Iris pigment epithelial cell (primary cell): ENCODE measurements at places on chromosomes 1 and 21.

DNA sequence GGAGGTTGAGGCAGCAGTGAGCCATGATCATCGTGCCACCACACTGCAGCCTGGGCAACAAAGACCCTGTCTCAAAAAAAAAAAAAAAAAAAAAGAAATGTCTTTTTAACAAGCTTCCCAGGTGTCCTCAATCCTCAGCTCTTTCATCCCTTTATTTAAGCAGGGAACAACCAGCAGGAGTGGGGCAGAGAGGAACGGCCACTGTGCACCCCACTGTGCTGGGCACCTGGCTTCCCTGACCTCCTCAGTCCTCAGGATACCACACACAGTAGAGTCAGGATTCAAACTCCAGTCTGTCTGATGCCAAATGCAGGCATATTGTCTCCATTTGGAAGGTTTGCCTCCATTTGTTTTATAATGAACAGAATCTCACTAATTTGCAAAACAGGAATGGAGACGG is 19.8 kb upstream of the PTAFR start:
- DNase-seq = no peak

GRCh38 chr1:169849346-169850022 is 44.2 kb downstream of the SCYL3 start:
- no peak for DNase-seq

GRCh38 chr1:9115351-9116205 is 13.3 kb downstream of the GPR157 start:
- no peak for DNase-seq

DNA sequence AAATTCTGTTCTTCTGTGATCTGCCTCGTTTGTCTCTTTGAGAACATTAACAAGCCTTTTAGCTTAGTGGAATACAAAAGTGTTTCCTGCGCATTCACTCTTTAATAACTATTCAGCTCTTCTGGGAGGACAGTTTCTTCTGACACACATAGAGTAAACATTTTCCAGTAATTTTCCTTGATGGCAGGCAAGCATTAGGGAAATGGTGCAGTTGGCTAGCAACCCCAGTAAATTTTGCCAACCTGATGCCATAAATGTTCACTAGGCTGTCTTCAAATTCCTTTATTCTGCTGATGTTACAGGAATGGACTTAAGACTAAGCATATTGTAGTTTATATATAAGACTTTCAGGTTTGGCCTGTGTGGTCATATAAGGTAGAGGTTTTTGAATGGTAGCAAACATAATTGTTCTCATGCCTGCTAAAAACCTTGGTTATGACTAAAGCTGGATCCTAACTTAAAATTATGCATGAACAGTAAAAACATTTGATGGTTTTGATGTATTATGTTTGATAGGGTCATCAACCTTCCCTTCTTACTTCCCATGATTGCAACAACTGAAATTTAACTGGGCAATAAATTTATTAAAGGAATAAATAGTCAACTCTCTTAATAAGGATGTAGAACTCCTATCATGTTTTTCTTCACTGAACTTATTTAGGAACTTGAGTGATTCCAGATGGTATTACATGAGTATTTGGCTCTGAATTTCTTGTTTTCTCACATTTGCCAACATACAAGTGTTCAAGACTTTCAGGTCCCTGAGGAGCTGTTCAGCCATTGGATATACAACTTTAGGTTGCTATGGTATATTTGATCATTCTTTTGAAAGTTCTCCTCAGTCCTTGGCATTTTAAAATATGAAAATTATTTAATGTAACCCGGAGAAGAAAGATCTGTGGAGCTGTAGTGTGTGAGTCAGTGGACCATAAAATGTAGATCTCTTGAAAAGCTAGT is 223.4 kb downstream of the FMN2 start:
- no peak for DNase-seq

DNA sequence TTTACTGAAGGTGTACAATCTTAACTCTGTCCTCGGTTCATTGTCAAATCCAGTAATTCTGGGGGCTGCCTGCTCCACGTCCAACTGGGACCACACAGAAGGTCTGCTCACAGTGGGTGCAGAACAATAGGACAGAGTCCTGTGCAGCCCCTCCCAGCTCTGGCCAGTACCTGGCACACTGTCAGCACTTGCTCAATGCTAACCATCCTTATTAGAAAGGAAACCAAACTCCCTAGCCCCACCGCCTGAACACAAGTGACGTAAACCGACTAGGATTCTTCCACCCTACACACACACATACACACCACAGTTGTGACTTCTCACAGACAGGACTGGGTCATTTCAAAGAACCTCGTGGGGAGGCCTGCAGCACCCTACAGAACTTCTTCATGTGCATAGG is 5.2 kb downstream of the BCAR3 start:
- peak; percentile 89 for DNase-seq

GRCh38 chr1:109740615-109741373 is at the start of gene GSTM3:
GSTM3 (minus strand) TSS chr1:109741038; CDS start chr1:109740287, 751 bp downstream.
- DNase-seq = peak; percentile 8
